Central memory CD8-positive, alpha-beta T cell (primary cell): ENCODE measurements at places on chromosomes 12 and 14.

DNA sequence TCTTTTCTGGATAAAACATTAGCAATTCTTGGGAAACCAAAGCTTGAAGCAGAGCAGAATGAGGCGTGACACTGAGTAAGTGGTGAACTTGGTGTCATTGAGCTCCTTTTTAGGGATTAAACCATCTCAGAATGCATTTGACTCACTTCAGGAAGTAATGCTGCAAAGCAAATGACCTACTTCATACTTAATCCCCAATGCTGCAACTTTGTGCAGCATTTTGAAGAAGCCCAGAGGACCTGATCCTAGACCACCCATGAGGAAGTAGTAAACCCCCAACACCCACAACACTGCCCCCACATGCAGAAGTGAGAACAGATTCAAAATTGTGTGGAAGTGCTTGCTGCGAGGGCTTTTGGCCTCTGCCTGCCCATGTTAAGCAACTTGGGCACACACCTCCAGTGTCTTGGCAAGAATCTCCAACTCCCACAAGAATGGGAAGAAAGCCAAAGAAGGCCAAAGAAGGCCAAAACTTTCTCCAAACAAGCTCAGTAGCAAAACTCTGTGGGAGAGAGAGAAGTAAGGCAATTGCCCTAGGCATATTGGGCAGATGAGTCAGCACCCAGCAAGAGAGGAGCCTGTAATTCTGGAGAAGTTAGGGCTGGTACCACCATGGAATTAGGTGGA is 69.2 kb upstream of the ETV6 start:
- DNase-seq, result no peak

- no peak for DNase-seq
These were observed 43.8 kb upstream of the BICD1 start for GRCh38 chr12:32062881-32063280.

DNA sequence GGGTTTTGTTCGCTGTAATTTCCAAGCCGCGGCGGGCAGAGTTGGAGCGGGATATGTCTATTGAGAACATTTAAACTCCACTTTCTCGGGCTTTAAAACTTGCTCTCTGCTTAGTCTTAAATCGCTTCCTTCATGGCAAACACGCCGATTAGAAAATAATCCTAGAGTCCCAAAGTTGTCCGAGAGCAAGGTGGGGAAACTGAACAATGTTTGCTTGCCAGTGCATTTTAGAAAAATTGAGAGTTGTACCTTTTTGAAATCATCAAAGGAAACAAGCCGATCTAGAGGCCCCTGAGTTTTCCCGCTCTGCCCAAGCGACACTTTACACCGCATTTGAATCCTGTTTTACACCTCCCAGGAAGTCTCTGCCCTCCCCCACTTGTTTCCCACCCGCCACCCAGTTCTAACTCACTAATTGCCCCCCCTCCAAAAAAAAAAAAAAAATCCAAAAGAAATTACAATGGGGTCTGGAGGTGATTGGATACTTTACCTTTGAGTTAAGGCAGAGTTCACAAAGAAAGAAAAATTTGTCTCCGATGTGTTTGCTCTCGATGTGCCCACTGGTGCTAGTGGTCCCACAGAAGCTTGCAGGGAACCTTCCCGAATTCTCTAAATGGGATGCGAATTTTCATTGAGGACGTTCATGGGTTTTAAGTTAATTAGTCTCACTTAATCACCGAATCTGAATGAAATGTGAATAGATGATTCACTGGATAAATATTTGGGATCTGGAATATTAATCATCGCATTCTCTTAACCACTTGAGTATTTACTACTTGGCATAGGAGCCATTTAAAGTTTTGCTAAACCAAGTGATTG is 2.3 kb downstream of the HMGA2 start:
- no peak for DNase-seq

GRCh38 chr14:93047661-93048060 is 68.1 kb downstream of the ITPK1 start:
- DNase-seq, result no peak

DNA sequence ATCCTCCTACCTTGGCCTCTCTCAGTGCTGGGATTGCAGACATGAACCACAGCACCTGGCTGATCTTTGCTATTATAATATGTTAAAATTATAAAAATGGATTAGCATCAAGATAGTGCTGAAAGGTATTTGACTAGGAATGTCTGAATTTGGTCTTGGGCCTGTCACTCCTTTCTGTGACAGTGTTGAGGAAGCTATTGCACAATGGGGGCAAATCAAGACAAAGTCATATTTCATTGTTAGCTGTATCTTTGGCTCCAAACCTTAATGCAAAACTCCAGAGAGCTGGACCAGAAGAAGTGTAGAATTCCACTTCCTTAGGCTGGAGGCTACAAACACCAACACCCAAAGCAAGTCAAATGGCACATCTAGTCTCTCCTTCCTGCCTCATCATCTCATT is 42.2 kb downstream of the ZCRB1 start:
- DNase-seq, result no peak

DNA sequence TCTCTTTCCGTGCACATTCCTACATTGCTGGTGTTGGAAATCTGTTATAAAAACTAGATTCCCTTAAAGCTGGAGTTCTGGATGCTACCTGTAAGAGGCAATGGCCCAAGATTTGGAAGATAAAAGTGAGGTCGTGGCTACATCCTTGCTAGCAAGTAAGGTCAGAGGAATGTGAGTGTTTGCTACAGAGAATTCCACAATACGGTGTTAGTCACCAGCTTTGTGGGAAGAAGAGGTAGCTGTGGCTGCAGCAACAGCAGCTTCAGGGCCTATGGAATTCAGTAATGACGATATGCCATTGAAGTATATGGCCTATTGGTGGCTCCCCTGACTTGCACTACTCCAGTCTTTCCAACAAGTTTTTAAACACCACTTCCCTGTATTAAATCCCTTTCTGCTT is 227.7 kb upstream of the TMEM260 start:
- no peak for DNase-seq
